NCI-H2029 (cell line): ENCODE measurements at places on chromosomes 12 and 14.
A peak's percentile ranks its signal among the peaks of the same experiment; 100 is the strongest.

DNA sequence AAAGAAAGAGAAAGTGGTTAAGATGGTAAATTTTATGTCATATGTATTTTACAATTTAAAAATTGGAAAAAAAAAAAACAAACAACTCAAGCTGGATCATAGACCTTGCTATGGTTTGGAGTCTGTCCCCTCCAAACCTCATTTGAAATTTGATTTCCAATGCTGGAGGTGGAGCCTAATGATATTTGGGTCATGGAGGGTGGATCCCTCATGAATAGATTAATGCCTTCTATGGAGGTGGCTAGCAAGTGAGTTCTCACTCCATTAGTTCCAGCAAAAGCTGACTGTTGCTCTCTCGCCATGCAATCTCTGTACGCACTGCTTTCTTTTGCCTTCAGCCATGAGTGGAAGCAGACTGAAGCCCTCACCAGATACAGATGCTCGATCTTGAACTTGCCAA, 22.2 kb upstream of the AP4S1 start:
- no peak for DNase-seq

- DNase-seq, result no peak
Observed at GRCh38 chr14:22536853-22537338, 52.1 kb downstream of the DAD1 start.

GRCh38 chr14:104895786-104896661, 28.7 kb upstream of the PLD4 start:
- DNase-seq, result peak; percentile 71

- no peak for DNase-seq
Observed at GRCh38 chr14:69760810-69761209, 6.1 kb upstream of the SRSF5 start.

- peak; percentile 15 for DNase-seq
Observed at GRCh38 chr14:93729993-93730392, 58.3 kb downstream of the PRIMA1 start.

- no peak for DNase-seq
Observed at GRCh38 chr12:103114296-103115055, 157.0 kb downstream of the ASCL1 start.

GRCh38 chr14:62694075-62694474, 351.2 kb downstream of the KCNH5 start:
- no peak for DNase-seq

DNA sequence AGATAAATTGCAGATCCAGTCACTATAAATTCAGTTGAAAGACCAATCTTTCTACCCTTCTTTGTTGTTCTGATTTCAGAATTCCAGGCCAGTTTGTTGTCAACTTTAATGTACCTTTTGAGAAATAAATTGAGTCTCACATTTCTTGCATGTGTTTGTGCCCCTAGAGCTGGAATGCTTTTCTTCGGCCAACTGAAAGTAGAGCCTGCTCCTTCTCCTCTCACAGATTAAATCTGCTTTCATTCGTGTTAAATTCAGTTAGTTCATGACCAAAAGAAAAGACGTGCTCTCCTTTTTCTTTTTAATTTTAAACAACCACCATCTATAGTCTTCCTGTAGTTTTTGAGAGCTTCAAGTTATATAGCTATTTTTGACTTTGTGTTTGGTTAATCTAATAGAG, 22.9 kb downstream of the SOCS2 start:
- DNase-seq, result no peak

- no peak for DNase-seq
Observed at GRCh38 chr14:50785457-50786063, 45.4 kb downstream of the NIN start.

GRCh38 chr12:68001486-68002466, 12.5 kb downstream of the IFNG-AS1 start:
- no peak for DNase-seq

DNA sequence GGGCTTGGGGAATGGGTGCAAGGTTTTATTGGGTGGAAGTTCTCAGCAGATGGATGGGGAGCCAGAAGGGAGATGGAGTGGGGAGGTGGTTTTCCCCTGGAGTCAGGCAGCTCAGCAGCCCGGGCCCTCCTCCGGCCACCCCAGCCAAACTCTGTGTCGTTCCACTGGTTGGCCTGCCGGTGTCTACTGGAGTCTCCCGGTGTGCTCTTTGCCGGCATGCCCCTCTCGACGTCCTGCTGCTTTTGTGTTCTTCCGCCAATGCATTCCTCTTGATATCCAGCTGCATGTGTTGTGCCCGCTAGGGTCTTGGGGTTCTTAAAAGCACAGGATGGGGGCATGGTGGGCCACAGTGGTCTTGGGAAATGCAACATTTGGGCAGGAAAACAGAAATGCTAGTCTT, 72.8 kb downstream of the SEC23A start:
- no peak for DNase-seq

DNA sequence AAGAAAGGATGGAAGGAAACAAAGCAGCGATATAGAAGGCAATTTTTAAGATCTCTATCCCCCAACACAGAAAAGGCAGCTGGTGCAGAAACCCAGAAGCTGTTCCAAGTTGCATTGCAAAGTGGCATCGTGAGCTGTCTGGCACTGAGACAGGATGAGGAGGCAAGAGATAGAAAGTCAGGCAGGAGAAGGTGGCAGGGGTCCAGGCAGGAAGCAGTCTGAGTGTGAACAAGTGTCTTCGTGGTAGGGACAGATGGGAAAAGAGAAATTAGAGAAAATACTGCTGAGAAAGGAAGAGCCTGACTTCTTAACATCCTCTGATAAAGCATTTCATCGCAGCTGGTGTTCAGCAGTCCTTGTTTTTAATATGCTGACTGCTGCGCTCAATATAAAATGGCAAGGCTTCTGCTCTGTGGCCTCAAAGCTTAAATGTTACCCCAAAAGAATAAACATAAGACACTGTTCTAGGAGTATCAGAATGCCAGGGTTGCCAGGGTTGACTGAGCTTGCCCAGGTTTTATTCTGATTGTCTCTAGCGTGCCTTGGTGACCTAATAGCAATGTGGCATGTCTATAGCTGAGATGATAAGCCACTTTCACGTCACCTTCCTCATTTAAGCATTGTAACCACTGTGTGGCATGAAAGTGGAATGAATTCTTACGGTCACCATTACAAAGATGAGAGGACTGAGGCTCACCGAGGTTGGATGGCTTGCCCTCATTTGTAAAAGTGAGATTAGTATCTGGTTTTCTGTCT, 397.6 kb downstream of the NUAK1 start:
- peak; percentile 54 for DNase-seq

DNA sequence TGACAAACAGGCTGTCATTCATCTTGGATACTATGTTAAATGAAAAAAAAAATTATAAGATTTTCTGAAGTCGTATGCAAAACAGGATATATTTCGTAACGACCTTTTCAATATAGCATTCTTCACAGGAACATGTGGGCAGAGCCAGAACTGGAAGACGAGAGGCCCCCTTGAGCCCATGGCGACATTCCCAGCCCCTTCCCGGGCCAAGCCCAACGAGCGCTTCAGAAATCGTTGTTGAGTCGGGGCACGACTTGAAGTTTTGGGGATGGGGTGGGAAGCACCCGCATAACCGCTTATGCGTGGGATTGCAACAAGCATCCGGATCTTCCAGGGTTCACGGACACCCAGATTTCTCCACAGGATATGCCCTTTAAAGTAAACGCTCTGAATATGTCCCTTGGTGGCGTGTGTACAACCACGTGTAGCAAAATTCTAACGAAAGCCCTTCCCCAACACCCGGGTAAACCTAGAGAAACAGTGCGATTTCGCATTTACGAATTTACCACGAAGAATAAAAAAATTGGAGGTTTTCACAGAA, 736 bp downstream of the C14orf39 start:
- DNase-seq, result no peak

DNA sequence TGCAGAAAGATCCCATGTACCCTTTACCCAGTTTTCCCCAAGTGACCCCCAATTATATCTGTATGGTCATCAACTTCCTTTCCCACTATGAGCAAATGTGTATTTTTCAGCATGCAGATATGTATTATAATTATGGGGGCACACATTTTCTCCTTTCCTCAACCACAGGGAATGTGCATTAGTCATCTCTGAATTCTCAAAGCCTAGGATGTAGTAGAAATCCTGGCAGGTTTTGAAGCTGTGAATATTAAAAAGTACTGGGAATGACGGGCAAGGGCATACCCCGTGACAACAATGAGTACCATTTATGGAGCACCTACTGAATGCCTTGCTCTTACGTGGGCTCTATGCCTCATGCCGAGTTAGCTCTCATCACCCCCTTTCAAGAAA, 71.5 kb downstream of the VWF start:
- DNase-seq, result no peak

DNA sequence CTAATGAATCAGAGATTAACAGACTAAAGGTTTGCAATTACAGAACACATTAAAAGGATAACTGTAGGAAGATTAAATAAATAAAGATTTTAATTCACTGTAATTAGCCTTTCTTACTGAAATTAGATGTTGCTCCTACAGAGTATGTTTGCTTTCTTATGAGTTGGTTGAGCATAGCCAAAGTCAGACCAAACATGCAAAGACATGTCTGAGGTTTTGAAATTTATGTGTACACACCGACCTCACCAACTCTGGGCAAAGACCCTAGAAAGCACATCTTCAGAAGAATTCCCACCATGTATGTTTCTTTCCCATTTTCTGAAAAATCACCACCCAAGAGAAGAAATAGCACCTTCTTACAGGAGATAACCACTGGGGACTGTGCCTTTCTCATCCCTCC, 159.2 kb downstream of the PAX9 start:
- DNase-seq, result no peak

GRCh38 chr12:111174961-111175345, 193.9 kb downstream of the PHETA1 start:
- DNase-seq, result no peak

DNA sequence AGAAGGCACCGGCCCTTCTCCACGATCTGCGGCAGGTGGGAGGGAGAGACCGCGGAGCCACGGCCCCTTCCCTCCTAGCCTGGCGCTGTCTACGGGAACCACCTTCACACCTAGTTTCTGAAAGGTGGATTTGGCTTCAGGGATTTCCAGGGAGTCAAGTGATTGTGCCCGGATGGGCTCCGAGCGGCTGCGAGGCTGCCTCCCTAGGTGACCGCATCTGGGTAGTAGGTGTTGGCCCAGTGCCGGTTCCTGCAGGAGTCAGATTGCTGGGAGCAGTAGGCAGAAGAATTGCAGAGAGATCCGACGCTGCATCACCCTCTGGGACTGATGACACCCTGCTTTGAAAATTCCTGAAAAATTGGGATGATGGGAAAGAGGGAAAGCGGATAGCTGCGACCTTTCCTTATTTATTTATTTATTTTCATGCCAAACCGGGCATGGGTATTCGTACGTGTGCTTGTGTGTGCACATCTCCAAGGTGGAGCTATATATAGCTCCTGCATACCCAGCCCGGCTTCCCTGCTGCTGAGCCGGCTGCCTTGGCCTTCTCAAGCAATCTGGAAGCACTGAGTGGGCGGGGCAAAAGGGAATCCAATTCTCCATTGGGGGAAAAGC, 1.1 kb downstream of the CNTN1 start:
- no peak for DNase-seq

DNA sequence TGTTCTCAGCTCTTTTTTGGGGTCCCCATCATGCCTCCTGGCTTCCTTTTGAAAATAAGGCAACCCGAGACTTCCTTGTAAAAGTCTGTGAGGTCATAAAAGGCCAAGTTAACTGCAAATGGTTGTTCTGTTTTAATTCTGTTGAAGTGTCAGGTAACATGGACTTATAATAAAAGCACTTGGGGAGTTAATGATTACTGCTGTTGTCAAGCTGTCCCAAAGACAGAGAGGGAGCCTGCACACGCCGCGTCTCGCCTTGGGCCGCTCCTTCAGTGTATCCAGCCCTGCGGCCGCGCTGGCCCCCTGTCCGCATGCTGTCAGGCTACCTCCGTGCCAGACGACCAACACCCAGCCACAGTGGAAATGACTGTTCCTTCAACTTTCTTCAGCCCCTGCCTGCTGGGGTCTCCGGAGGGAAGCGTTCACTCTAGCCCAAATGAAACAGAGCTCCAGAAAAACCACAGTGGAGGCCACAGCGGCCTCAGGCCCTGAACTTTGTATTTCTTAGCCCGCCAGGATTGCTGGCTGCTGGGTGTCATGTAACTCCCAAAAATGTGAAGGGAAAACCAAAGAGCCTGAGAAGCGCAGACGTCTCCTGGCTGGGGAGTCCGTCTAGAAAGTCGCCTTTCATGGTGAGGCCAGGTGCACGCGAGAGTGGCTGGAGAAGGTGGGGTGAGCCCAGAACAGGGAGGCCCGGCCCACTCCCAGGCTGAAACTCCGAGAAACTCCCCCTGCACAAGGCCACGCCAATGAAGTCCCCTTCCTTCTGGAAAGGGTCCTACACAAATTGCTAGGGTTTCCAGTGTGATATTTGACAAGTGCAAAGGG, 189.1 kb downstream of the ZFP36L1 start:
- no peak for DNase-seq

GRCh38 chr12:69936214-69936731, 111.2 kb downstream of the MYRFL start:
- DNase-seq, result no peak

DNA sequence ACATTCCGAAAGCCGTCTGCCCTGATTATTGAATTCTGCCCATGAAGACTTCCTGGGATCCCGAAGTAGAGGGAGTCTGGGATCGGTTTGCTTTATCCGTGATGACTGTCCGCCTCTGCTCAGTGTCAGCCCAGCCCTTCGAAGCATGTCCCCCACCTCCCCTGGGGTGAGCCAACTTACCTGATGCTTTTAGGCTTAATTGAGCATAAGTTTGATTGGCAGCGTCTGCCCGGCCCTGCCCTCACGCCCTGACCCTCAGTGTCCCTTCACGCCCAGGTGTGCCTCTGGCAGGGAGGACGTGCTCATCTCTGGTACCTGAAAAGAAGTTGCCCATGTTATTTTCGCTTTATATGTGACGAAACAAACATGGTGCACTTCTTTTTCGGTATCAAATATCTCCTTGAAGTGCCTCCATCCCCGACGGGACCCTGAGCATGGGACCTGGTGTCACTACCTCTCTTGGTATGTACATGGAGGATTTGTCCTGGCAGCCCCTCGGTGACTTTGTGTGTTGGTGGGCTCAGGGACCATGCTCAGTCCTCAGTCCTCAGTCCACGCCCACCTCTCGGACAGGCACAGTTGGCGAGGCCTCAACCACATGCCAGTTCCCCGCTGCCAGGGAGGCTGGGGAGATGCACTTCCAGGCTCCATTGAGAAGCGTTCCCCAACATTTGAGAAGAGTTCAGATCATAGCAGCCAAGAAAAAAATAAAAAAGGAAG, 130.1 kb upstream of the RTL1 start:
- DNase-seq, result no peak

DNA sequence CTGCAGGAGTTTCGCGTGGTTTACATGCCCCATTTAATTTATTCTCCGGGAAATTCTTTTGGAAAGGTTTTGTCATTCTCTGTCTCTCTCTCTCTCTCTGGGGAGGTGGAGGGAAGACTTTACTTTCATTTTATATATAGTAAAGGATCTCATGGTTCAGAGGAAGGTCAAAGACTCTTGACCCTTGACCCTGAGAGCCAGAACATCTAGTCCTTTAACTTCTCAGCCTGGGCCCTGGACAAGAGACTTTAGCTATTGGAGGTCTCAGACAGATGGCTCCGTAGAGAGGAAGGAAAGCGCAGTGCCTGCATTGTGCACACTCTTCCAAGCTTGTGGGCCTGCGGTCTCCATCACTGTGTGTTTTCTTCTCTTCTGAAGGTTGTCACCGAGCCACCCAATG, 43.7 kb downstream of the CCDC92 start:
- DNase-seq, result no peak

GRCh38 chr14:31196839-31197492, 10.6 kb downstream of the HECTD1 start:
- DNase-seq, result no peak

- DNase-seq, result no peak
Observed at GRCh38 chr14:68679746-68680467, 113.0 kb downstream of the ZFP36L1 start.
